ENCODE measurements at places on chromosomes 2 and 18.

DNA sequence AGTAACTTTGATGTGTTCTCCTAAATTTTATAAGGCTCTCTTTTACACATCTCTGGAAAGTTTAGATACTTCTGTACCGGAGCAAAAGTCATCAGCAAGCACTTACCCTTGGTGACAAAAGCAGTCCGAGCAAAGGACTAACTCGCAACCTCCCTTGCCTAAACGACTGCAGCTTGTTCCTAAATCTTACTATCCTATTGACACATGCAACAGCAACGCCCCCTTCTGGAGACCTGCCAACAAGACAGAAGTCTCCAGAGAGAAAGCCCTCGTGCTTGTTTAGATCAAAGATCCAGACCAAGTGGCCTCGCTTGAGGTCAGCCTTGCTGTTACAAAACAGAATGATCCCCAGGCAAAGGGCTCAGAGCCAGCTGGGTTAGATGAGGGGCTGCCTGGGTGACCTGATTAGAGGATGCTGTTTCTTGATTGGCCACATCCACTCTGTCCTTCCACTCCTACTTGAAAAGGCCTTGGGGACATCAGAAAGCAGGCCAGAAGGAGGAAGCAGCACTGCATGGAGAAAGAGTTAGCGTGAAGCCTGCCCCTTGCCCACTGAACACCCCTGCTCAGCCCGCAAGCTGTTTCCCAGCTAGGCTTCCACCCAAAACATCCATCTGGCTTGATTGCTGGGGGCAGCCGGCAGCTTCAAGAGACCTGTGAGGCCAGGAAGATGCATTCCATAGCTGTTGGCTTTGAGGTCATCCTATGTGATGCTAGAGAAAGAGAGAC lies 94.3 kb downstream of the HNRNPLL start:
- DNase-seq, result peak; percentile 53

DNA sequence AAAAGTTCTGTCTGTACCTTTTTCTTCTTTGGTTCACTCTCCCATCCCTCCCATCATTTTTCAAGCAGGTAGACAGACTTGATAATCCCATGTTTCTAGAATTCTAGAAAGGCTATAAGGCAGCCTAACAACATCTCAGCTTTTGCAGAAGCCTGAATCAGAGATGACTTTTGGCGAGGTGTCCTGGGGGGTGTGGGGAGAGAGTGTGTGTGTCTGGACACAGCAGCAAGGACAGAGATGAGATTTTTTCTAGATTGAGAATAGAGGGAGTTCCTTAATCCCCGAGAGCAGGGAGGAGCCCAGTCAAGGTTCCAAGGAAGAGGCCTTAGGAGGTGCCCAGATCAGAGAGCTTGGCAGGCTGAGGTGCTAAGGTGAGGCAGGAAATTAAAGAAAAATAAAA lies 22.0 kb upstream of the LAPTM4A start:
- DNase-seq, result no peak

DNA sequence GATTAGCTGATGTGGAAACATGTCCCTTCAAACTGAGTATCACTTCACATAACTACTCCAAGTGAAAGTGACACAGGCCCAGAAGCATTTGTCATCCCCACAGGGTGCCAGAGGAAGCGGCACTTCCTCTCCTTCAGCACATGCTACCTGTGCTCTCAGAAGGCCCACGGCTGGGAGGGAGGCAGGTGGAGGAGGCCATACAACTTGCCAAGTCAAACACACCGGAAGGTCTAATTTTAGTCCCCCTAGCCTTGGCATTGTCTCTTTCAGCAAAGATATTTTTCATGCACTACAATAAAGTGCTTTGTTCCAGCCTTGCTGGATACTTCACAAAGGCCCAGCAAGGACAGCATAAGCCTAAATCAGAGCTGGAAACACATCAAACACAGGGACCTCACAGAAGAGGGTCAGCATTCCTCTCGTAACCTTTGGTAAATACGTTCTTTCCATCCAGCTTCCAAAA lies 38.0 kb downstream of the VSNL1 start:
- DNase-seq, result no peak

DNA sequence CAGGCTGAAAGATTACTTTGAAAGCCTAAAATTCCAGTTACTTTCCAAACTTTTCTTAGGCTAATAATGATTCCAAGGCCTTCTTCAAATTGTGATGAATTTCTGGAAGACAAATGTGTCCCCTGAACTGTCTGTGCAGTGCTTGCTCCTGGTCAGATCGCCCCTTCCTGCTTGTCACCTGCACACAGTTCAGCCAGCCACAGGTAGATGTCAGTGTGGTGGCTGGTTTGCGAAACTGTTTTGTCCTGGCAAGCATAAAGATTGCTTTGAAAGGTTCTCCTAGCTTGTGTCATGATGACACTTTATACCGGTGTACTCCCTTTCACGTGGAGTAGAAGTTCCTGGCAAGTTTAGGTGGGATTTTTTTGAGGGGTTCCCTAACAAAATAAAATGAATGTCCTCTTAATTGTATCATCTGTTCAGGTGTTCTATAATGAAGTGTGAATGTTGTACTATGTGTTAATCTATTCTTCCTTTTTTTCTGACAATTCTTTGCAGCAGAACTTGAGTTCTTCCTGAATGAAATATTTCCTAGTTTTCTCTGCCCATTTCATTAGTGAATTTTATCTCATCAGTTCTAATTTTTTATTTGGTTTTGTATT lies 298.8 kb downstream of the ZNF407 start:
- peak; percentile 13 for DNase-seq

GRCh38 chr18:73839441-73839840 lies 308.2 kb downstream of the FBXO15 start:
- DNase-seq, result no peak

DNA sequence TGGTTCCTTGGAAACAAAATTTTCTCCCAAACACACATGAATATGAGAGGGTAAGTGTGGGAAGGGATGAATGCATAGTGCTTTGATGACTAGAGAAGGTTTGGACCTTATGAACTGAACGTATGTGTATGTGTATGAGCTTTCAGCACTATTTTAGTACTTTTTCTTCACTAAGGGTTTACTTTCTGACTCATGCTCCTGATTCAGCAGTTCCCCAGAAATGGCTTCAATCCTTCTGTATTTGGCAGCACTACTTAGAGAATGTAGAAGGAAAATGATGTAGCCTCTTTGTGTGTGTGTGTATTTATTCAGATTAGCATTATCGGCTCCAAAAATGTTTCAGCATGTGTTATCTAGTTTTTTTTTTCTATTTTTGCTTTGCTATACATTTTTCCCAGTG lies 22.2 kb downstream of the KCNJ3 start:
- no peak for DNase-seq

DNA sequence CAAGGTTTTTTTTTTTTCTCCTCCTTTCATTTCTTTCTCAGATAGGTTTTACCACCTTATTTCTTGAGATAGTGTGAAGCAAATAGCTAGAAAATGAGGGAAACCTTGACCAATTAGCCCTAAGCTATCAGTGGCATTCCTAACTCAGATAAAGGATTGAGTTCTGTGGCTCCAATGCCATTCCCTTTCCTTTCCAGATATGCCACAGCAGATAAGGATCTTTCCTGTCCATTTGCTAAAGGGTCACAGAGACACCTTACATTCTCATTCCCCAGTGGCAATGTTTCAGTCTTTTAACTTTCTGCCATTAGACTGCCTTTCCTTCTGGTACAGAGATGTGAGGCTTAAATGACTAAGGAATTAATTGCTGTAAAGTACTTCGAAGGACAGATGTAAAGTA lies 81.7 kb downstream of the MGAT5 start:
- DNase-seq, result no peak

GRCh38 chr2:211132573-211132972 lies 576.2 kb downstream of the CPS1 start:
- DNase-seq, result no peak

DNA sequence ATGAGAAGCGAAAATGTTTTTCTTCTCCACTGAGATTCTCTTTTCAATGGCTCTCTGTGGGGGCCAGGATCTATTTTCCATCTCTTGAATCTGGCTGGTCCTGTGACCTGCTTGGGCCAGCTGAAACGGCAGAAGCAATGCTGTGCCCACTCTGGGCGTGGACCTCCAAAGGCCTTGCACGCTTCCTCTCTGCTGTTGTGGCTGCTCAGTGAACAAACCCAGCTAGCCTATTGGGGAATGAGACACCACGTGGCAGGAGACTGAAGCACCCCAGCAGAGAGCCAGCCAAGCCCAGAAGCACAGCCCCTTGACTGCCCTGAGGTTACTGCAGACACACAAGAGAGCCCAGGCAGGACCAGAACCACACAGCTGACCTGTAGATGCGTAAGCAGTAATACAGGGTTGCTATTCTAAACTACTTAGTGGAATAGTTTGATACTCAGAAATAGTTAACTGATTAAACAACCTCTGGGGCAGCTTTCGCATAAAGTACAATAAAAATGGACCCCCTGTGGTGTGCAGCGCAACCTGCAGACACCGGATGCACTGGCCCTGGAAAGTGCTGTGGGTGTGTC lies 221.7 kb upstream of the SH3BP4 start:
- DNase-seq, result no peak
